ENCODE measurements at places on chromosomes 2 and 18.

DNA sequence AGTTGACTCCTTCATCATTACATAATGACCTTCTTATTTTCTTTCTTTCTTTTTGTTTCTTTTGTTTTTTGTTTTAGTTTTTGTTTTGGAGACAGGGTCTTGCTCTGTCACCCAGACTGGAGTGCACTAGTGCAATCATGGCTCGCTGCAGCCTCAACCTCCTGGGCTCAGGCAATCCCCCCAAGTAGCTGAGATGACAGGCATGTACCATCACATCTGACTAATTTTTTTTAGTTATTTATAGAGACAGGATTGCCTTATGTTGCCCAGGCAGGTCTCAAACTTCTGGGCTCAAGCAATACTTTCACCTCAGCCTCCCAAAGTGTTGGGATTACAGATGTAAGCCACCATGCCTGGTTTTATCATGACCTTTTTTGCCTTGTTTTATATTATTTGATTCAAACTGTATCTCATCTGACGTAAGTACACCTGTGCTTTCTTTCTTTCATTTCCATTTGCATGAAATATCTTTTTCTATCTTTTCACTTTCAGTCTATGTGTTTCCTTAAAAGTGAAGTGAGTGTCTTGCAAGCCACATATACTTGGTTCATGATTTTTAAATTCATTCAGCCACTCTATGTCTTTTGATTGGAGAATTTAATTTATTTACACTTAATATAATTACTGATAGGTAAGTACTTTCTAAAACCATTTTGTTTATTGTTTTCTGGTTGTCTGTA, 39.1 kb downstream of the SP100 start:
- no peak for DNase-seq

DNA sequence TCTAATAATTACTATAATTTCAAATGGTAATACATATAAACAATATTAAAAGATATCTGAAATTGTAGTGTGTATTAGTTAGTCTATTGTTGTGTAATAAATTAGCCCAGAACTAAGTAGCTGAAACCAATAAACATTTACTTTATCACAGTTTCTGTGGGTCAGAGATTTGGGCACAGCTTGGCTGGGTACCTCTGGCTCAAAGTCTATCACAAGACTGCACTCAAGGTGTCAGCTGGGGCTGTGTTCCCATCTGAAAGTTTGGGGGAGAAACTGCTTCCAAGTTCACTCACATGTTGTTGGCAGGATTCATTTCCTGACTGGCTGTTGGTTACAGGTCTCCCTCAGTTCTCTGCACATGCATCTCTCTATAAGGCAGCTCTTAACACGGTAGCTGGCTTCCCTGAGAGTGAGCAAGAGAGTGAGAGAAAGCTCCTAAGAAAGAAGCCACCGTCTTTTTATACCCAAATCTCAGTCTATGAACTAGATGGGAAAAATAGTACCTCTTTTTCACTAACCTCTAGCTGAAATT, 25.6 kb upstream of the WIPF1 start:
- no peak for DNase-seq

GRCh38 chr18:34718610-34719009, 8.5 kb downstream of the DTNA start:
- DNase-seq = no peak

GRCh38 chr2:18074476-18074875, 196.0 kb downstream of the KCNS3 start:
- DNase-seq = no peak

- DNase-seq = no peak
Observed at GRCh38 chr18:59464486-59464885, 105.4 kb upstream of the LMAN1 start.

GRCh38 chr2:217367464-217367863, 507.6 kb upstream of the TNP1 start:
- no peak for DNase-seq

- DNase-seq = no peak
Observed at GRCh38 chr2:214217599-214217998, 193.3 kb upstream of the VWC2L start.

GRCh38 chr2:118847762-118848172, 319 bp upstream of the EN1 start:
- no peak for DNase-seq

GRCh38 chr2:187658952-187659525, 104.8 kb upstream of the TFPI start:
- peak; percentile 2 for DNase-seq

GRCh38 chr2:121245913-121246312, 39.1 kb downstream of the TFCP2L1 start:
- DNase-seq = no peak

DNA sequence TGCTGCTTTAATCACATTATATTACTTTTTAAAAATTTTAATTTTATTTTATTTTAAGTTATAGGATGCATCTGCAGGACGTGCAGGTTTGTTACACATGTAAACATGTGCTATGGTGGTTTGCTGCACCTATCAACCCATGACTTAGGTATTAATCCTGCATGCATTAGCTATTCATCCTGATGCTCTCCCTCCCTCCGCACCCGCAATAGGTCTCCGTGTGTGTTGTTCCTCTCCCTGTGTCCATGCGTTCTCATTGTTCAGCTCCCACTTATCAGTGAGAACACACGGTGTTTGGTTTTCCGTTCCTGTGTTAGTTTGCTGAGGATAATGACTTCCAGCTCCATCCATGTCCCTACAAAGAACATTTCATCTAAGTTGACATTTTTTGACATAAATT, 283.2 kb downstream of the CYRIA start:
- DNase-seq = no peak

- no peak for DNase-seq
Observed at GRCh38 chr2:218501665-218502064, 66.5 kb downstream of the USP37 start.

GRCh38 chr2:69931832-69932595, 17.1 kb downstream of the MXD1 start:
- DNase-seq = no peak

DNA sequence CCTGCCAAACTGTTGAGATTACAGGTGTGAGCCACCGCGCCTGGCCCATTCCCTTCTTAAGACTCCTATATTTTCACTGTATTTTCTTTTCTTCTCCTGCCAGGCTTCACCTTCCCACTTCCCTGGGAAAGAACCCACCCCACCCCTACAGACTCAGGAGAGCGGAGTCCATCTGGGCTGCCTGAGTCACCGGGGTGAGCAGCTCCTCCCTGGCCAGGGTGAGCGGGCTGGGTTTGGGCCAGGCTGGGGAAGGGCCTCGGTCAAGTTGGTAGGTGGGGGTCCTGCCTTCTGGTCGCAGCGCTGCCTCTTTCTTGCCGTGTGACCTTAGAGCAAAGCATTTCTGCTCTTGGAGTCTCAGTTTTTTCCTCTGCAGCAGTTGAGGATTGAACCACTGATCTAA, 2.1 kb upstream of the GAREM2 start:
- no peak for DNase-seq

DNA sequence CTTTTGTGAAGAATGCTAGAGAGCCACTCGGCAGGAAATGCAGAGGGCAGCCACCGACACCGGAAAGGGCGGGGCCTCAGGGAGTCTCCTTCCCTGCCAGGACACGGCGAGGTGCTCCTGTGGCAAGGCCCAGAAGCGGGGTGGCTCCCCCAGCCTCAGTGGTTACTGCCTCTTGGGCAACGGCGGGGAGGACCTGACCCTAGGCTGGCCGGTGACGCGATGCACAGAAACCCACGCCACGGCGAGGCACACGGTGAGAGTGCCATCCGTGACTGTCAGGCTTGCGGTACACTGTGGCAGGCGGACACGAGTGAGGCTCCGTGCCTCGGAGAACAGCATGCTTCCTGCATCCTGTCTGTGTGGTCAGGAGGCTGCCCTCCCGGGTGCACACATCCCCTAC, 47.8 kb downstream of the ZAP70 start:
- DNase-seq = peak; percentile 59

GRCh38 chr18:41043876-41044275, 911.2 kb upstream of the PIK3C3 start:
- no peak for DNase-seq

DNA sequence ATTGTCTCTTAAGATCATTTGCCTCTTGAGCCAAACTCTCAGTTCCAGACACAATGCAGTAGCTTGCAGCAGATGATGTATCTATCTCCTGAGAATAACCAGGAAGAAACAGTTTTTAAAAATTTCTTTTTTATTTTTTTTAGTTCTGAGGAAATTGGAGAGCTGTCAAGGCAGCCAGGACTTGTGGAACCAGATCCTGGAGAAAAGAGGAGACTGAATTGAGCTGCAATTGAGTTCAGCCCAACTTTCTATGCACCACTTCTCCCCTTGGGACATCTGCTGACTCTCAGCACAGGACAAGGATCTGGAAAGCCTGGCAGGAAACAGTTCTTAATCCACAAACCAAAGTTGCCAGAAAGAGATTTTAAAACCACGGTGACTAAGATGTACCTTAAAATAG, 13.5 kb upstream of the CSRNP3 start:
- no peak for DNase-seq

GRCh38 chr18:79275461-79275860, 120.3 kb upstream of the NFATC1 start:
- DNase-seq = no peak

GRCh38 chr2:157304811-157305722, 20.6 kb downstream of the ERMN start:
- DNase-seq = no peak

DNA sequence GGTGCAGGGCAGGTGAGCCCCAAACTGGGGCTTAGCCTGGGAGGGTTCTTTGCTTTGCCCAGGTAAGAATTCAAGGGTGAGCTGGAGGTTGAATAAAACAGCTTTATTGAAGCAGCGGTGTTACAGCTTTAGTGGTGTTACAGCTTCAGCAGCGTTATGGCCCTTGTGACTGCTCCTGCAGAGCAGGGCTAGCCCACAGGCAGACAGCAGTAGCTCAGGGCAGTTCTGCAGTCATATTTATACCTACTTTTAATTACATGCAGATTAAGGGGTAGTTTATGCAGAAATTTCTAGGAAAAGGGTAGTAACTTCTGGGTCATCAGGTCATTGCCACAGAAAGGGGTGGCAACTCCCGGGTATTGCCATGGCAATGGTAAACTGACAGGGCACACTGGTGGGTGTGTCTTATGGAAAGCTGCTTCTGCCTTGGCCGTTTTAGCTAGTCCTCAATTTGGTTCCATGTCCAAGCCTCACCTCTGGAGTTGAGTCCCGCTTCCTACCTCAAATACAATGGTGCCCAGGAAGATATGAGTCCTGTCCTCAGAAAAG, 78.2 kb downstream of the THNSL2 start:
- no peak for DNase-seq

- DNase-seq = peak; percentile 68
Observed at GRCh38 chr2:55133467-55134315, 83.4 kb upstream of the RTN4 start.

DNA sequence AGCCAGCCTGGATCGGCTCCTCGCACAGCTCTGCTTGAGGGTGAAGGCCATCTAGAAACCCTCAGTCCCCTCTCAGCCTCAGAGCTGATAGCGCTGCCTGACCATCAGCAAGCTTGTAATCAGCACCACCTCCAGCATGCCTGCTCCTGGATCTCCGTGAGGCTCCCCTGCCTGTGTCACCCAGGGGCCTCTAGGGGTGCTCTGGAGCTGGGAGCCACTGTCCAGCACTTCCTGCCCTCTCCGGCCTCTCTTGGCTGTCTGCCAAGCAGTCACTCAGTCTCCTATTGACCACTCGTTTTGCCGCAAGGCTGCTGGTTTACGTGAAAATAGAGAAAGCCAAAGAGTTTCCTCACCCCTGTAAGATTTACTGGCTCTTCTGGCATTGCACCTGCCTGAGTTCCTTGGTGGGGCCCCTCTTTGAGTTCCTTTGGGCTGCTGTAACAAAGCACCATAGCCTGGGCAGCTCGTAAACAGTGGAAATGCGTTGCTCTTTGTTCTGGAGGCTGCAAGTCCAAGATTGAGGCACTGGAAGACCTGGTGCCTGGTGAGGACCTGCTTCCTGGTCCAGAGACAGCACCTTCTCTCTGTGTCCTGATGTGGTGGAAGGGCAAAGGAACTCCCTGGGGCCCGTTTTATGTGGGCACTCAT, 17.9 kb downstream of the CAPN10 start:
- DNase-seq = peak; percentile 10

DNA sequence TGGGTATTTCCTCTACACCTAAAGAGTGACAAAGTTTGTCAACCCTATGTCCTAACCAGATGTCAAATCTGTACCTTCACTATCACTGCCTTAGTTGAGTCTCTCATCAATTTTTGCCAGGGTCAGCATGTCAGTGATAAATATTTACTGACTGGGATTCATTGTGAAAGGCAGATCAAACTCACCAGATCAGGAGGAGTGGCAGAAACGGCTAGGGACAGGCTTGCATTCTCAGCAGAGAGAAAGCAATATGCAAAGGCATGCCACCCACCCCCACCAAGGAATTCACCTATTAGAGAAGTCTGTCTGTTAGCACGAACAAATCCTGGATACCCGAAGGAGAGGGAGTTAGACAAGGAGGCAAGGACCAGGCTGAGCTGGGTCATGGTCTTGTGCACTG, 62.6 kb downstream of the PTPN2 start:
- DNase-seq = no peak

GRCh38 chr2:96152304-96153161, 7.3 kb upstream of the DUSP2 start:
- no peak for DNase-seq

DNA sequence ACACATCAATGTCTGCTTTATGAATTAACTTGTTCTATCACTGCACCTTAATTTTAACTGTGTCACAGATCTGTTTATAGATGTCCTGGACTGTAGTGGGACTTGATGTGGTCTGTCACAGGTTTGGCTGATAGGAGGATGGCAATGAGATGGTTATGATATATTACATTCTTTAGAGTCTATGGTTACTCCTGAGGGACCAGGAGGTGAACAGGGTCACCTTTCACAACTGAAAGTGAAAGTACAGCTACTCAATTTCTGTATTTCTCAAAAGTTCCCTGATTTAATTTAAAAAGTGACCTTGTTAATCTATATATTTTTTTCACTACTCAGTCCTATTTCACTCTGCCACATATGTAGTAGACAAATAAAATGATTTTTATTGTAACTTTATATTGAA, 1284.1 kb upstream of the GYPC start:
- no peak for DNase-seq

DNA sequence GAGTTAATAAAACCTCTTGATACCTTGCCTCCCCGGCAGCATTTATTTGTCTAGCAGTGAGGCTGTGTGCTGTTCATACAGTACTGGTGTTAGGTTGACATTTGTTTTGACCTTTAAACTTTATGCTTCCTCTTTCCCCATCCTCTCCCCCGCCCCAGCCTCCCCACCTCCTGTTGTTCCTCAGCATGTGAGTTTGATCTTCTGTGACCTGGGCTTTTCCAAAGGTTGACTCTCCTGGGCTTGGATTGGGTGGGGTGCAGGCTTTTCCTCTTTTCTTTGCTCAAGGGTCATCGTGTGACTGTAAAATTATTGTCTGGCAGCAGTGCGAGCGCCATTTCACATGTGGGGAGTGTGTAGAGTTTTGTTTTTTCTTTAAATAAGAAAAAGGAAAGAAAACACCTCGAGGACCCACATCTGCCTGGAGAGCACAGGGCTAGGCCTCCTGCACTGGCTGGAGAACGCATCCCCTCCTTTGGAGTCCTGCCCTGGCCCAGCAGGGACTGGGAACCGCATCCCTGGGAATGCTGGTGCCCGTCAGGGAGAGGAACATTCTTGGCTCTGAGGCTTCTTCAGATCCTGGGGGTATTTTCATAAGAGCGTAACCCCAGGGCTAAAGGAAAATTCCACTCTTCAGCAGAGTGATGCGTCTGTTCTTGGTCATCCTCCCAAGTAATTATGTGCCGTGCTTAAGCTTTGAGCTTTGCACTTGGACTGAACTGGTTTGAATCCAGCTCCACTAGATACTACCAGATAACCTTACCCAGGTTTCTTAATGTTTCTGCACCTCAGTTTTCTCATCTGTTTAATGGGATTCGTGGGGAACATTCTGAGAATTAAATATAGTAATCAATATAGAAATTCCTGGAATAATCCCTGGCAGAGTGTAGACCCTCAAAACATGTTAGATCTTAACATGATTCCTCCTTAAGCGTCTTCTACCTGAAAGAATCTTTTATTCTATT, 91.5 kb downstream of the SETBP1 start:
- DNase-seq = no peak

All from activated CD4-positive, alpha-beta T cell treated with anti-CD3 and anti-CD28 coated beads, Interleukin-2, Interleukin-6, amounts not matched to agents 100 ng/mL and 50 ng/mL, durations not matched to agents 16 hours and 8 hours (primary cell).